ENCODE measurements at places on chromosomes 6 and 20.

GRCh38 chr6:2127484-2127911 is 117.9 kb downstream of the GMDS start:
- no peak for DNase-seq

DNA sequence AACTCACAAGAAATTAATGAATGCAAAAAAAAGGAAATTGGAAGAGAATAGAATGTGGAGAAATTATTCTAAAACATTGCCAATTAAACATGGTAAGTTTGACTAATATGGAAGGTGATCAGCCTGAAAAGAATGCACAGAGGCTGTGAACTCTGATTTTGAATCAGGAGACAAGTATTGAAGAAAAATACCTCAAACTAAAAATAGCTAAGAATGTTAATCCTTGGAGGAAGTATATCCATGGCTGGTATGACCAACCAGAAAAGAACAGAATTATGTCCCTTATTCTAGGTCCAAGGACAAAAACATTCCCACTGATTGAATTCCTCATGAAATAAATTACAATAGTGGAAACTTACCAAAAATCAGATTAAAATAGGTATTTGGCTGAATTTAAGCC is 7.3 kb upstream of the RIMS1 start:
- no peak for DNase-seq

DNA sequence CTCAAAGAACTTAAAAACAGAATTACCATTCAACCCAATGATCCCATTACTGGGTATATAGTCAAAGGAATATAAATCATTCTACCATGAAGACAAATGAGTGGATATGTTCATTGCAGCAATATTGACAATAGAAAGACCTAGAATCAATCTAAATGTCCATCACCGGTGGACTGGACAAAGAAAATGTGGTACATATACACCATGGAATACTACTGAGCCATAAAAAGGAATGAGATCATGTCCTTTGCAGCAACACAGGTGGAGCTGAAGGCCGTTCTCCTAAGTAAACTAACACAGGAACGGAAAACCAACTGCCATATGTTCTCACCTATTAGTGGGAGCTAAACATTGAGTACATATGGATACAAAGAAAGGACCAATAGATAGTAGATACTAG is 576.7 kb upstream of the CITED2 start:
- no peak for DNase-seq

DNA sequence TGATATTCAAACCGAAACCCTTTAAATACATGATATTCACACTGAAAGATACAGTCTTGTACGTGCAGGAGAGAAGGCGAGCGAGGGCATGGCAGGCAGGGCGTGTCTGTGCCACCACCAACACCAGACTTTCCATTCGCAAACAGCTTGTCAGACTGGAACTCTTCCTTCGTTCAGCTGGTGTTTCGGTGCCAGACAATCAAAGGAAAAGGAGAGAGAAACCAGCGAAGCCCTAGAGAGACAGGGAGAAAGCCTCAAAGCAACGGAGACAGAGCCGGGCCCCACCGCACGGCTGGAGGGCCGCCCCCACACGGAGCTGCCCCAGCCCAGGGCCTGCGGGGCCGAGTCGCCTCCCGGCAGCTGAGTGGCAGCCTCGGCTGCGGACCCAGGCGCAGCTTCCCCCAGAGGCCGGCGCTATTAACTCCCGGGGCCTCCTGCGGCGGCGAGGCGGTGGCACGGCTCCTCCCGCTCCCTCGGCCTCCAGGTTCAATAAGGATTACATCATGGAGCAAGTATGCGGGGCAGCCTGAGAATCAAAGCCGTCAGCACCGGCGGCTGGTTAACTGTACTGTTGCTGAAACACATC is 32.1 kb upstream of the NR2E1 start:
- peak; percentile 76 for DNase-seq

- DNase-seq, result no peak
These were observed 7.1 kb upstream of the AFDN start for GRCh38 chr6:167819576-167819975.

- DNase-seq, result no peak
These were observed 41.5 kb downstream of the GRIK2 start for GRCh38 chr6:101435038-101435437.

GRCh38 chr20:52496191-52496590 is 304.6 kb upstream of the ZFP64 start:
- DNase-seq, result no peak

GRCh38 chr6:26156850-26157250 is 69.6 kb downstream of the HFE start:
- DNase-seq, result no peak

- DNase-seq, result no peak
These were observed 459.7 kb upstream of the HTR1E start for GRCh38 chr6:86477500-86478148.

- DNase-seq, result no peak
These were observed 73.2 kb downstream of the ATRN start for GRCh38 chr20:3543901-3544507.

DNA sequence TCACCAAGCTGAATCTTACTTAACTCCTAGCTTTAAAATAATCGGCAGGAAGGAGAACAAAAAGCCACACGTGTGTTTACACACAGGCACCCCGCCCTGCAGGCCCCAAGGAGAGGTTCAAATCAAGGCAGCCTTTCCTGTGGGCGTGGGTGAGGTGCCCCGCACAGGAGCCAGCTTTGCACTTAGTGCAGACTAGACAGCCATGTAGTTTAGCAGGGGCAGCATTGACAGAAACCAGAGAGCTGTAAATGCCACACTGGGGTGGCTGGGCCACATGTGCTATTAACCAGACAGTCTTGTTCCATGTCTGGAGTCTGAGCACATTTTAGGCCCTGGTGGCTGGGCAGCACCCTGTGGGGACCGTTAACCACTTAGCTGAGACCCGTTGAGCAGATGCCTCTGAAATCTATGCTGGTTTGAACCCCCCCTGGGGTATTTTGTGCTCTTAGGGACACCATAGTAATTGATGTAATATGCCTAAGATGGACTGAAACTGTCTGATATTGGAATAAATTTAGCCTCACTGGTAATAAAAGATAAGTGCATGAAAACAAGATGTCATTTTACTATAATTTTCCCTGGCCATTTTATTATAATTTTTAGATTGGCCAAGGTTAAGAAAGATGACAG is 106.4 kb upstream of the KCNG1 start:
- no peak for DNase-seq

DNA sequence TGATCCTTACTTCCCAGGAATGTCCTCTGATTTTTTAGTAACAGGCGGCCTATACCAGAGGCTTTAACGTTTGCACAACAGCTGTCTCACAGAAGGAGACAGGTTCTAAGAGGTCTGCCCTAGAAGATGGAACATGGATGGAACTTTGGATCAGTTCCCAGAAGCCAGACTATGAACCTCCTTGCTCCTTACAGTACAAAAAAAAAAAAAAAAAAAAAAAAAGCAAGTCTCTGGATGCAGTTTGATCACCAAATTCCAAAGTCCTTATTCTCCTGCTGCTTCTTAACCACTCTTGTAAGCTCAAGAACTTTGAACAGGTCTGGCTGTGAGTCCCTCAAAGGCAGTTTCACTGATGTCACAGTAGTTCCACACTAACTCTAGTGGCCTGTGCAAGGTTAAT is 2.0 kb upstream of the TRMT11 start:
- no peak for DNase-seq

- DNase-seq, result peak; percentile 38
These were observed 261.9 kb upstream of the MOCS1 start for GRCh38 chr6:40196135-40196518.

DNA sequence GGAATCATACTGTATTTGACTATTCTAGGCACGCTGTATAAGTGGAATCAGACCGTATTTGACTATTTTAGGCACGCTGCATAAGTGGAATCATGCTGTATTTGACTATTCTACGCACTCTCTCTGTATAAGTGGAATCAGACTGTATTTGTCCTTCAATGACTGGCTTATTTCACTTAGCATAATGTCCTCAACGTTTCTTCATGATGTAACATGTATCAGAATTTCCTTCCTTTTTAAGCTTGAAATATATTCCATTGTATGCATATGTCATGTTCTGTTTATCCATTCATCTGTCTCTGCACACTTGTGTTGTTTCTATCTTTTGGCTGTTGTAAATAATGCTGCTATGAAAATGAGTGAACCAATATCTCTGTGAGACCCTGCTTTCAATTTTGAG is 5.7 kb downstream of the CCDC170 start:
- DNase-seq, result no peak

DNA sequence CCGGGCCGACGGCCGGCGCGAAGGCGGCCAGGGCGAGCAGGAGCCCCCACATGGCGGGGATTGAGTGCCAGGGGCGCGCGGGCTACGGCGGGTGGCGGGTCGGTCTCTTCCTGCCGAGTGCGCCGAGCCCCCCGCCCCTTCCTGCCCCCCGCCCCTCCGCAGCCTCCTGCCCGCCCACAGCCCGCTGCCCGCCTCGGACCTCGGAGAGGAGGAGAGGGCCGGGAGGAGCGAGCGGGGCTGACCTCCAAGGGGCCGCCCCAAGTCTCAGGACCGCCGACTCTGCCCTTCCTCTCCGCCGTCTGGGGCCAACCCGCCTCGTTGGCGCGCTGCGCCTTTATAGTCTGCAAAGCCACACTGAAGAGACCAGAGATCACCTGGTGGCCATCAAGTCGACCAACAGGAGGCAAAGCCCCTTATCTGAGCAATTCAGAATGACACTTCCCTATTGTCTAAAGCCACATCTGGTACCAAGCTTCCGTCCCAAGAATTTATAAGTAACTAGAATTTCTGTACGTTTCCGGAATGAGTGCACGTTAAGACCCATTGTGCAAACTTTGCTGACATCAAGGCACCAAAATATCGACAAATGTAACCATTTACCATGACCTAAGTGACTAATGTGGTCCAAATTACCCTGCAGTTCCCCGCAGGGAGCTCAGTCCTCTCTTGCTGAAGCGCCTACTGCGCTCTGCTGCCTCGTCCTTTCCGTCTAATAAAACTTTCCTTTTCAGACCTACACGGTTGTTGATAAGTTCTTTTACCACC is at the start of gene CPXM1:
Gene CPXM1, minus strand, starts transcription at position 107 of the 765 bp plus-strand sequence. Its CDS starts 55 bp downstream, at position 52.
- DNase-seq, result no peak

DNA sequence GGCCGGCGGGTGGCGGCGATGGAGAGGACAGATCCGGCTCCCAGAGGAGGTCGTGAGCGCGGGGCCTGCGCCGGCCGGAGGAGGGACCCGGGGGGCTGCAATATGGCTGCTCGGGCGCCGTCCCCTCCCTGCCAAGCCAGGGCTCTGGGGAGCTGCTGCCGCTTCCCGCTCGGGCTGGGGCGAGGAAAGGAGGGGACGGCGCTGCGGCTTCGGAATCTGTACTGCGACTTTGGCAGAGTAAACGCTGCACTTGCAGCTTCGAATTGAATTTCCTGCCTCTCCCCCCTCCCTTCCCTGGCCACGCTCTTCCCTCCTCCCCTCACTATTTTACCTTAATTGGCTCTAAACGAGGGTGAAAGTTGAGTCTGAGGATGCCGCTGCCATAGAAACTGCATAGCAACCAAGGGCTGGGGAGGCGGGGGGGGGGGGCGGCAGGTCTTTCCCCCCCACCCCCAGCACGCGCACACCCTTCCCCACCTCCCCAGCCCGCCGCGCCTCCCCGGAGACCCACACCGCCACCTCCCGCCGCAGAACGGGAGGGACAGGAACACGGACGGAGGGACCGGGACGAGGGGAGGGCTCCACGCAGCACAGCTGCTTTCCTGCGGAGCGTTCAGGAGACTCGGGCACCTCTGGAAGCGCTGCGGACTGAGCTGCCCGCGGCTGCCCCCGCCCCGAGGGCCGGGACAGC is 93.9 kb downstream of the RNASET2 start:
- DNase-seq, result peak; percentile 4

GRCh38 chr20:57849521-57850215 is 139.9 kb upstream of the PMEPA1 start:
- no peak for DNase-seq

Measured in NCI-H526 (cell line).